ENCODE measurements at places on chromosomes 2 and 18. TPM values are rescaled to one million over a fixed set of nuclear protein-coding genes. Genes with fewer than 3 reads are reported as not detected.

SCYGR4 gene
- total RNA-seq, result not detected

SLC9A2 gene
- not detected for total RNA-seq

CAPN13 gene
- not detected for total RNA-seq

HOXD4 gene
- total RNA-seq, result 2.7 TPM

C2orf78 gene
- total RNA-seq, result not detected

ACVR1C gene
- not detected for total RNA-seq

CCDC148 gene
- total RNA-seq, result 0.23 TPM

RUFY4 gene
- not detected for total RNA-seq

SPATA3 gene
- not detected for total RNA-seq

TDRD15 gene
- not detected for total RNA-seq
